ENCODE measurements at places on chromosomes 5 and 9. TPM values are rescaled to one million over a fixed set of nuclear protein-coding genes. Genes with fewer than 3 reads are reported as not detected.

The TIMD4 gene
- 0.91 TPM for total RNA-seq

DNA sequence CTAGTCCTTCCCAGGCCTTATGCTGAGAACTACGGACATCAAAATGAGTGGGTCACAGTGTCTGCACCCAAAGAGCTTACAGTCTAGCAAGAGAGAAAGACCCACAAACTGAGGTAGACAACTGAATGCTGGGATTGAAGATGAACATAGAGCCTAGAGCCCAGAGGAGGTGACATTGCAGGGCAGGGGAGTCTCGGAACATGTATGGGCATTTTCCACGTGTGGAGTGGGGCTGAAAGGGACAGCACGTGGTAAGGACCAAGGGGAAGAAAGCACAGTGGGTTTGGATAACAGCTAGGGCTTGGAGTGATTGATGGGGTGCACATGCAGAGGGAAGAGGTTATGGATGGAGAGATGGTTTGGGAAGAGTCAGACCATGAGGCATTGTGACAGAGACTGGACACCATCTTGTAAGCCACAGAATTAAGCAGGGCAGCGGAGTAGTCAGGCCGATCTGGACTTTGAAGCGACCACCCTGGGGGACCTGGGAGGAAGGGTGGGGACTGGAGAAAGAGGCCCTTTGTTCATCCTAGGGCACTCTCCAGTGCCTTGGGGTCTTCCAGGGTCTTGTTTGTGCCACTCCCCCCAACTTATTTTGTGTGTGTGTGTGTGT, 47.5 kb upstream of the SH3PXD2B start:
- DNase-seq, result no peak

- no peak for DNase-seq
Observed at GRCh38 chr9:16651446-16651964, 219.0 kb downstream of the BNC2 start.

The FAM221B gene
- total RNA-seq, result not detected

- no peak for DNase-seq
Observed at GRCh38 chr5:39400713-39401578, 23.8 kb downstream of the DAB2 start.

DNA sequence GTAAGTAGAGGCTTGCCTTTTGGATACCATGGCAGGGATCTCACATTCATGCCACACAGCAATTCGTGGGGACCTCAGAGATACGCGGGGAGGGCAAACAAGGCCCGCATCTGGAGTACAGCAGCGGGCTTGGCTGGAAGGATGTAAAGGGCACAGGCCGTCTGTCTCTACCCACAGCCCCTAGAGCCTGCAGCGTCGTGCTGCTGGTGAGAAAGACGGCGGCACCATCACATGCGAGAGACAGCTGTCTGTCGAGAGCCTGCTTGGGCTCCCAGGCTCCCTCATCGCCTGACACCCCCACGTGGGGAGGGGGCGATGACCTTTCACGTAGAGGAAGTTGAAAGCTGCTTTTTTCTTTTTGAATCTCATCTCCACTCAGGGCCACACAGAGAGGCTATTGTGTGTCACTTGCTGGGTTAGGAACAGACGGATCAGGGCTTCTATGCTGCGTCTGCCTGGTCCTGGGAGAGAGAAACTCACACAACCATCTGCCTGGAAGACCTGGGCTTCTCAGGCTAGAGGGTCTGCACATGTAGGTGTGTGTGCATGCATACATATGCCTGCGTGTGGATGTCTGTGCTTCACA, 134.6 kb upstream of the PPP1R26 start:
- DNase-seq, result no peak

GRCh38 chr9:135087489-135087792, at the start of gene OLFM1:
Gene OLFM1 (plus strand): TSS chr9:135087668. CDS start chr9:135087990, 322 bp downstream.
- DNase-seq, result peak; percentile 93

DNA sequence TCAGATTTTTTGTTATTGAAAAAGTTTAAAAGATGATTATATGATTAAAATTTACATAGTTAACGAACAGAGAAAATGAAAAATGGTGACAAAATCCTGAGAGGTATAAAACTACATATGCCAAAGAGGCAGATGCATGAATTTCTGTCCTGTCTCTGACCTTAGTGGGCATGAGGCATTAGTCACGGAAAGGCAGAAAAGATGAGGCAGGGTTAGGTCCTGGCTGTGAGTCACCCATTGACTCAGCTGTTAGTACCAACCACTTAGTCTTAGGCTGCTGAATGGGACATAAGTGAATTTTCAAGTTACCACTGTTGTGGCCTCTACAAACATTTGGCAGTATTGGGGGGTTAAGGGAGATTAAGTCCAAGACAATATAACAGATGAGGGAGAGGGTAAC, 33.1 kb downstream of the RASA1 start:
- DNase-seq, result no peak

GRCh38 chr9:33306037-33306436, 15.7 kb downstream of the NFX1 start:
- DNase-seq, result no peak

DNA sequence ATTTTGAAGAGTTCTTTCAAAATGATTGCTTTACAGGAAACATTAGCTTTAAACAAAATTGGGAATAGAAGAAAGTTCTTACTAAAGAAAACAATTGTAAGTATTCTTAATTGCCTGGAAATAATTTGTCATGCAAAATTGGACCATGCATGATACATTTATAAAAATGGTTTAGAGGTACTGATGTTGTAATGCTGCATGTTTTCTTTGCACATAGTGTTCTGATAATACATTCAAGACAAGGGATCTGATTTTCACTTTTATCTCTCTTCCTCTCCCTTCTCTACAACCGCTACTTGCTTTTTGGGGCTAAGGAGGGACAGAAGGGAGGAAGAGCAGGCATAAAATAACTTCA, 211.6 kb upstream of the MPDZ start:
- no peak for DNase-seq

DNA sequence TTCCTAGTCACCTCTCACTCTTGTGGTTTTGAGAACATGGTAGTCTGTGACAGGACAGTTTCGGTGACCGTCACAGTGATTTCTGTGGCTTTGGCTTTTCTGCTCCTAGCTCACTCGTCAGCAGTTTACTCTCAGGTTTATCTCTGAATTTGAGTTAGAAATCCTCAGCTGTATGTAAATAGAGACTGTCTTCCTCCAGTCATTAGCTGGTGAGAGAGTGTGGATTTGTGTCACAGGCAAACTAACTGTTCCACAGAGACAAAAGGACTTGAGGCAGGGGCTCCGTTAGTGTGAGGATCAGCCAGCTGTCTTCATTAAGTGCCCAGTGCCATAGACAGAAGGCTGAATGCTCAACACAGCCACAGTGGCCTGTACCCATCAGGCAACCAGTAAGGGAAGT, 131.4 kb downstream of the CD180 start:
- DNase-seq, result no peak

The LPCAT1 gene
- 15.2 TPM for total RNA-seq

DNA sequence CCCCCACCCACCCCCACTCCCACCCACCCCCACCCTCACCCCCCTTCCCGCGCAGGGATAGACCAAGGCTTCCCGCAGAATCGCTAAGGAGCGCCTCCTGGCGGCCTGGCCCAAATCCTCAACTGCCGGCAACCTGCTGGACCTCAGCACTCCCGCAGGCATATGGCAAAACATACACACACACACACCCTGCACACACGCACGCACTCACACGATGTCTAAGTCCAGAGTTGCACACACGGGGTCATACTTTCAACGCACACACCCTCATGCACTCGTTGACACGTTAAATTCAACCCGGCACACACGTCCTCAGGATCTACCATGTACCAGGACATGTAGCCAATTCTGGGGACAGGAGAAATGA, 1.7 kb downstream of the CPLX2 start:
- no peak for DNase-seq

The C9orf153 gene
- total RNA-seq, result 0.35 TPM

The SURF2 gene
- 11.3 TPM for total RNA-seq

The IL5 gene
- total RNA-seq, result not detected

The FBP2 gene
- total RNA-seq, result not detected

- no peak for DNase-seq
Observed at GRCh38 chr5:172450861-172451695, 3.2 kb downstream of the SH3PXD2B start.

The PCDHA4 gene
- total RNA-seq, result 0.14 TPM

DNA sequence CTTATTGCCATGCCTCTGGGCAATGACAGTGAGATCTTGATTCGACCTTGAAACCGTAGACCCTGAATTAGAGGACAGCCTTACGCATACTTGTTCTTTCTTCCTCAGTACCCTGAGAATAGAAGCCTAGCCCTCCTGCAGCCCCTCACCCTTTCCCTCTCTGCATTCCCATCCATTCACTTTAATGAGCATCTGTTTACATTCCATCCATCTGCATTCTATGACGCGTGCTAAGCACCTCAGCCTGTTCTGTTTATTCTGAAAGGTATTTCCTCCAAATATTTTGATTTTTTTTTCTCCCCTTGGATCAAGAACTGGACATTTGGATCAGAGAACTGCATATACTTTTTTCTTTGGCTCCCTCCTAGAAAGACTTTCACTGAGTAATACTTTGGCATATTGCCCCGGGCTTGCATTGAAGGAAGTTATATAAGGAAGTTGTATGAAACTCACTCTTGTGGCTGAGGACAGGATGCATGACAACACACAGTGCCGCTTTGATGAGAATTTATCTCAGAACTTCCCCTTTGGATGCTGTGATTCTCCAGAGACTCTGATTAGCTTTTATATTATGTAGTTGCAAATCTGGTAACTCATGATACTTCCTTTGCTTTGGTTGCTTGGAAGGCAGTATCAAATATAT, 15.7 kb downstream of the TMEM8B start:
- DNase-seq, result no peak

DNA sequence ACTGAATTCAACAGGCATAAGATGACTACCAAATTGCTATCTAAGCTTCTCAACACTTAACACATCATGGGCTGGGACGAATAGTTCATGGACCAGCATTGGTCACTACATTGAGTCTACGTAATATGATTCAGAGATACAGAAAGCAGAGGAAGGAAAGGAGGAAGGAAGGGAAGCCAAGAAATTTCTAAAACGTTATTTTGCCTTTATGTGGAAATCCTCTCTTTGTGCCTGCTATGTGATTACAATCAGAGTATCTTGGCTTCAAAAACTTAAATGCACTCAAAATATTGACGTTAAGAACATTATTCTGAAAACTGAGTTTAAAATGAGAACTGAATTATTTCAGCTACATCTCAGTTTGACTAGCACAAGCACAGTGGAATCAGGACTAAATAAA, 88.1 kb upstream of the RETREG1 start:
- no peak for DNase-seq

GRCh38 chr5:13740471-13740870, 204.0 kb downstream of the DNAH5 start:
- no peak for DNase-seq

The IL17B gene
- total RNA-seq, result 2.3 TPM

The PDE8B gene
- total RNA-seq, result 43.8 TPM

DNA sequence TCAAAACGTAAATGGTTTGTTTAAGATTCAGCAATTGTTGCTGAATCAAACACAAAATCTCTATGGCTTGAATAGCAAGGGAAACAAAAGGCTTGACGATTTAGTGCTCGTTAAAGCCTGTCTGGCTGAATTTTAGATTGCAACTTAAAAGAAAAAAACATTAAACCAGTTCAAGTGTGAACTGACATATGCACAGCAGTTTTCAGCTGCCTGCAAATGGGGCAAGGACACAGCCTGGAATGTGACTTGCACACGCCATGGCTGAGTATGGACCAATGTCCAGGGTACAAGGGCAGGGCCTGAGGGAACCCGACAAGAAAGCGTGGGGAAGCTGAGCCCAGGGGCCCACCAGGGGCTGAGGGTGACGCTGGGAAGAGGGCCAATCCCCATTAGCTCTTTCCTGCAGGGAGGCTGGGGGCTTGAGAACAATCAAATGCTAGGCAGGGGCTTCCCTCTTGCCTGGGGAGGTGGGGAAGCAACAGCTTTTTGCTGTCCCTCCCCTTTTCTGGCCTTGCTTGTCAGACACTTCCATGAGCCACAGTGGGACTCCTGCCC, 89.6 kb upstream of the LRRTM2 start:
- DNase-seq, result no peak

GRCh38 chr5:84821924-84822323, 437.2 kb upstream of the EDIL3 start:
- no peak for DNase-seq

GRCh38 chr9:97468658-97469448, 32.6 kb upstream of the TMOD1 start:
- DNase-seq, result peak; percentile 85

- DNase-seq, result no peak
Observed at GRCh38 chr9:80873861-80874260, 815.5 kb downstream of the TLE1 start.

The F2RL1 gene
- 3.3 TPM for total RNA-seq

GRCh38 chr9:22342491-22343217, 104.0 kb upstream of the DMRTA1 start:
- no peak for DNase-seq

The ORM2 gene
- not detected for total RNA-seq

DNA sequence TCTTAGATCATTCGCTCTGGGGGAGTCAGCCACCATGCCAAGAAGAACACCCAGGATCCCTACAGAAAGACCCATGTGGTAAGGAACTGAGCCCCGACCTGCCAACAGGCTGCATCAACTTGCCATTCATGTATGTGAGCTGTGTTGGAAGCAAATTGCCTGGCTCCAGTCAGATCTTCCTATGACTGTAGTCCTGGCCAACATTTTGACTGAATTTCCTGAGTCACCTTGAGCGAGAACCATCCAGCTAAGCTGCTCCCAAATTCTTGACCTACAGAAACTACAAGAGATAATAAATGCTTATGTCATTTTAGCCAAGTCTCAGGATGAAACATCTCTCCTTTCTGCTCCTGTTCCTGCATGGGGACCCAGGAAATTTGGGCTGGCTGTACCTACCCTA, 40.0 kb upstream of the SLC44A1 start:
- DNase-seq, result no peak

DNA sequence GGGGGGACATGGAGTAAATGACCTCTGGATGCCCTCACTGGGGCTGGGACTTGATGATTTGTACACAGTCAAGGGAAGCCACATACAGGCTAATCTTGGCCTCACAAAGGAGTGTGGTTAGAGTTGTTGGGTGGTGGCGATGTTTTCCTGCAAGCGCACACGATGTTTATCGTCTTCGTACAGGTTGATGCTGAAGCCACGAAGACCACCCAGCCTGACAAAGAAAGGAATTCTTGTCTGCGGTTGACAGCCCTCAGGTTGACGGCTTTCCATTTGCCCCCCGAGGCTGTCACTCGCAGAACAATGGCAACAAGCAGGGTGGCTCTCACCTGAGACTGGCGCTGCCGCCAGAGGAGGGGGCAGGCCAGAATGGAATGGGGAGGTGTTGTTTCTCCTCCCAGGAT, 14.1 kb upstream of the XPA start:
- DNase-seq, result no peak

- DNase-seq, result no peak
Observed at GRCh38 chr9:134167530-134167931, 3.2 kb upstream of the RNU6ATAC start.

DNA sequence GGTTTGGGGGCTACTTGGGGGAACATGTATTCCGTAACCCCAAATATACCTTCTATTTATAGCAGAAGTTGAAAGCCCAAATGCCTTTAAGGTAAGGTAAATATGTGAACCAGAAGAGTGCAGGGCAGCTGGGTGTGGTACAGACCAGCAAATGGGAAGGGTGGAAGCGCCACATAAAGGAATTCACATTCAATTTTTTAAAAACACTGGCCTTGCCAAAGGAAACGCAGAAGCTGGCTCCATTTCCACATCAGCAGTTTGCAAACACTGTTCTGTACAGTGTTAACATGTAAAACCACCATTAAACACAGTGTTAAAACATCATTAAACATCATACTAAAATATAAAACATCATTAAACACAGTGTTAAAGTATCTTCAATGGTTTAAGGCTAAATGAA, 3.5 kb upstream of the BHMT start:
- no peak for DNase-seq

GRCh38 chr5:130528474-130528873, 624.2 kb downstream of the CHSY3 start:
- DNase-seq, result no peak

GRCh38 chr9:36948051-36948450, 86.0 kb downstream of the PAX5 start:
- DNase-seq, result no peak
